ENCODE measurements at places on chromosomes 7 and 10.

- no peak for DNase-seq
Measured at GRCh38 chr10:50551894-50552293, 71.9 kb downstream of the SGMS1 start.

- no peak for DNase-seq
Measured at GRCh38 chr10:120503689-120504088, 46.7 kb downstream of the PLPP4 start.

- DNase-seq, result no peak
Measured at GRCh38 chr10:28722065-28722803, 44.9 kb downstream of the BAMBI start.

- DNase-seq, result no peak
Measured at GRCh38 chr10:97534746-97535367, 36.1 kb downstream of the UBTD1 start.

GRCh38 chr10:50937230-50937907, 51.9 kb upstream of the A1CF start:
- DNase-seq, result no peak

- DNase-seq, result peak; percentile 15
Measured at GRCh38 chr7:112399501-112399900, 50.8 kb upstream of the IFRD1 start.

- DNase-seq, result no peak
Measured at GRCh38 chr7:78164459-78164858, 365.9 kb downstream of the PHTF2 start.

DNA sequence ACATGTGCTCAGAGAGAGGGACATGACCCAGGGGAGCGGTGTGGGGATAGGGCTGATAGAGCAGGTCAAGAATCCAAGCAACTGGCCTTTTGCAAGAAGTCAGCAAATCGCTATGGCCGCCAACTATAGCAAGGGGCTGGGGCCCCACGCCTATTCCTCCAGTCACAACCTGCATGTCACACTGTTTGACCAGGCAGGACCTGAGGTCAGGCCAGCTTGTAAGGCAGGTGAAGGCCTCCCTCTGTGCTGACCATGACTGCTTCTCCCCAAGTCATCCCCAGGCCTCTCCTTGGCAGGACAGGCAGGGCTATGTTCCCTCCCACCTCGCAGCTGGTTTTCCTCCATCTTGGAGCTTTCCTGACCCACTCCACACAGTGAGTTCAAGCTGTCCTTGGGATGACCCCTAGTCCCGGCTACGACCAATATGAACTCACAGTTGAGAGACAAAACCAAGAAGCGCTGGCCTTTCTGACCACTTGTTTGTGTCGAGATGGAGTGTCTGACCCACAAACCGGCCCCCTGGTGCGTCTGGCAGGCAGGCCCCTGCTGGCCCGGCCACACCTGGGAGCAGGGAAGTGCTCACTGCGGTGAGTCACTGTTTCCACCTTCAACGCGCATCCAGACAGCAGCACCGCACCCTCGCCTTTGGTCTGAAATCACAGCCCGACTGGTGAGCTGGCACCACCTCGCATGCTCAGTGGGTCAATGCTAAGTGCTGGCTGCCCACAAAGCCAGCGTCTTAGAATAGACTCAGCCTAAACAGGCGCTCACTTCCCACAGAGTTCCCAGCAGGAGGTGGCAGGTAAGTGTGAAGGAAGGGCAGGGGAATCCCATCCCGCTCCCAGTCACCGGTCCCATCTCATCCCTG, 81.4 kb downstream of the VWA2 start:
- DNase-seq, result no peak

Measured in fibroblast of skin of left quadriceps (primary cell).